Cardiac ventricle fibroblast (primary cell): ENCODE measurements at places on chromosomes 2 and 18. TPM values are rescaled to one million over a fixed set of nuclear protein-coding genes. Genes with fewer than 3 reads are reported as not detected.

LCT gene
- not detected in 2 replicates for total RNA-seq

ALPI gene
- not detected in 2 replicates for total RNA-seq

MC4R gene
- total RNA-seq: not detected in 2 replicates

FHOD3 gene
- 0.10 TPM in 1 of 2 replicates, not detected in the other for total RNA-seq

LRP2 gene
- total RNA-seq: not detected in 2 replicates
